HAP-1 (cell line): ENCODE measurements at places on chromosomes 3 and 15.

DNA sequence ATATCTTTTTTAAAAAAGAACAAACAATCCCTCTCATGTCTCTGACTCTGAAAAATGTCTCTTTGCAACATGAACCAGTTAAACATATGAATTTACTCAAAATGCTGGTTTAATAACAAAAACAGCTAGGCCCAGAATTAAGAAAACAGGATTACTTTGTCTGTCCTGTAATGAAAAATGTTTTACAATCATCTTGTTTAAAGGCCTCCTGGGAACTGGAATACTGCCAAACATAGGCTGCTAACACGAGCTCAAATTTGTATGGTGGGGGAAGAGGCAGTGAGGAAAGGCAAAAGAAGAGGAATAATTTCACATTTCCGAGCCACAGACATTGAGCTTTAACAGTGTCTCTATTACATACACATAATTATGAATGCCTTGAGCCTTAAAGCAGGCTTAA, 61.7 kb upstream of the PPIB start:
- peak; percentile 93 for DNase-seq

DNA sequence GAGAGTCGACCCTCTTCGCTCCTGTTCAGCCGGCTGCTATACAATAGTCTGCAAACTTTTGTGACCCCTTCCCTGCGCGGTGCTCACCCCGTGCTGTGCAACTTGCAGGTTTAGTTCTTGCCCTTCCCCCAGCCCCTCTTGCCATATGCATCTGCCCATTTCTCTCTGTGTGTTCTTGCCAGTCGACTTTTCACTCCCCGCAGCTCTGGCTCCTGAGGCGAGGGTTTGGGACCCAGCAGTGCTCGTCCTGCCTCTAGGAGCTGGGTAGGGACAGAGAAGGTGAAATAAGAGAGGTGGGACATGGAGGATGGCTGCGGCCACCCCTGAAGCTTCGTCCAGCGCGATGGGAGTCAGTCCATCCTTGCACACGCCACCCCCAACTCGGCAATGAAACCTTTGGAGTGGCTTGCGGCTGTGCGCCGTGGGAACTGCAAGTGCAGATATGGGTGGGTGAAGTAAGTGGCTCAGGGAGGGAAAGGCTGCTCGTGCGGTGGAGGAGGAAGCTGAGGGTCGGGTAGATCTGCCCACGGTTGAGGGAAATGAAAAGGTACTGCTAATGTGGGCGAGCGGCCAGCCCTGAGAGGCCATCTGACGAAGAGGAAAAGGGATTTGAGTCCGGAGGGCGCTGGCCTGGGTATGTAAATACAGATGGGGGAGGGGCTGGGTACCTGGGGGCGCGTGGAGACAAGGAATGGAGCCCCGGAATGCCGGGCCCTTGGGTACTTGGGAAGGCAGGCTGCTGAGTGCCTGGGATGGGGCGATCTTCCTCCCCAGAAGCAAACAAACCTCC, 1.0 kb downstream of the LRRC3B start:
- DNase-seq, result no peak

GRCh38 chr3:124797426-124797945, 67.2 kb downstream of the UMPS start:
- DNase-seq, result no peak

- DNase-seq, result no peak
These were observed 8.9 kb downstream of the RFX7 start for GRCh38 chr15:56234804-56235203.

- no peak for DNase-seq
These were observed 36.4 kb downstream of the UBP1 start for GRCh38 chr3:33403756-33404155.

DNA sequence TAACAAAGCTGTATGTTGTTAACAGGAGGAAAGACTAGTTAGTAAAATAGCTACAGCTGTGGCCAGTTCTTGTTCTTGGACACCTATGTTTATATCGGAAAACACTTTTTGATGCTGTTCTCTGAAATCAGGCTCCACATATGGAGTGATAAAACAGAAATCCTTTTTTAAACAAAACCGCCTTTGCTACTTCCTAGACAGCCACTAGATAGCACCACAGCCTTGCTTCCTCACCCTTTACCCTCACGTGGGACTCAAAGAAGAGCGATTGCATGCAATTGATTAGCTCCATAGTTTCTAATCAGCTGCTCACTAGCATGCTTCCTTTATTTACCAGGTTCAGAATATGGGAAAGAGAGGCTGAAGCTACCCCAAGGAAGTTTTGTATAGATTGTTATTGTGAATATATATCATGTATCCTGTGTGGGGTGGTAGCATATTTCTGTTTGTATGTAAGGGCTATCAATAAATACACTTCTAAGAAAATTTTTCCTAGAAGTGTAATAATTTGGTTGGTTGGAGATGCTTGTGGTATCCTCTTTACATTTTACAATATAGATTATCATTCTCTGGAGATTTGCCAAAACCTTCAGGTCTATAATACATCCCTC, 4.3 kb upstream of the MTFMT start:
- peak; percentile 73 for DNase-seq

GRCh38 chr15:25435474-25436243, 3.2 kb downstream of the UBE3A start:
- DNase-seq, result no peak

- no peak for DNase-seq
These were observed 7.2 kb downstream of the UROC1 start for GRCh38 chr3:126510308-126510910.
